ENCODE measurements at places on chromosomes 6 and 20.

DNA sequence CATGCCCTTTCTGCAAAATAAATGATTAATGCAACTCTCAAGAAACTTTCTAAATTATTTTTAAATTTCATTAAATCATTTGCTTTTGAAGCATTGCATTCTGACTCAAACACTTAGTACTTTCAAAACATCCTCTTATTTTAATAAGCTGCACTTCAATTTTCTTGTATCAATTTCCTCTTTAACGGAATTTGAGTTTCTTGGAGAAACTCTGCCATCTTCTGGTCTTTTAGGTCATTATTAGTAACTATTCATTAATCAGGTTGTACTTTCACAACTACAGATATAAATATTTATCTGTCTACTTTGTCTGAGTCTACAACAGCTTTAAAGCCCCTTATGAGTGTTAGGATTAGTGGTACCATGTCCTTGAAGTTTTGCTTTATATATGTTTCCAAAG, 30.2 kb downstream of the TMX4 start:
- no peak for DNase-seq

DNA sequence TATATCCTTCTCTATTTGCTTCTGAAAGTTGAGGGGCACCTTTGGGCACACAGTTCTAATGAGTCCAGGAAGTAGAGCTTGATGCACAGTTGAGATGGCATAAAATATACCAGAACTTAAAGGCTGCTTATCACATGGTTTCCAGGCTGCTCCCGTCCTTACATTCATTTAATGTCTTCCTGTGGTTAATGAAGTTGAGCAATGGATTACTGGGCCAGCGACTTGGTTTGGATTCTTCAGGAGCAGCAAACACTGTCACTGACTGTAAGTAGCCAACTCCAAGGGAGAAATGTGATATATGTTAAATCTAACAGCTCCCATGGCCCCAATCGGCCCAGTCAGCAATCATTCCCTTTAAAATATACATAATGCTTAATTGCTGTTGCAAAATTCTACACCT, 9.0 kb upstream of the TSHZ2 start:
- DNase-seq: no peak

DNA sequence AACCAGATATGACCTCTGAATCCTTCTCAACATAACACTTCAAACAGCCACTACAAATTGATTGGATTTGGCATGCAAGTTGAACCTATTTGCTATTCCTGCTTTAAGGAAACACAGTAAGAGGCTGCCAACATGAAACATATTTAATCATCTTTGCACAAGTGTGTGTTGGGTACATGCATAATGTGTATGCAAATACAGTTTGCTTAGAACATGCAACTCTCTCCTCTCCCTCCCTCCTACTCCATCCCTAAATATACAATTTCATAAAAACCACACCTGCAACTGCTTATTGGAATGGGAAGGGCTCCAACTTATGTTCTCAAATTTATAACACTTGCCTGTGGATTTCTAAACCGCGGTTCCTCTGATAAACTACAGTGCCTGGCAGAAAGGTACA, 71.5 kb downstream of the CD83 start:
- DNase-seq: no peak

DNA sequence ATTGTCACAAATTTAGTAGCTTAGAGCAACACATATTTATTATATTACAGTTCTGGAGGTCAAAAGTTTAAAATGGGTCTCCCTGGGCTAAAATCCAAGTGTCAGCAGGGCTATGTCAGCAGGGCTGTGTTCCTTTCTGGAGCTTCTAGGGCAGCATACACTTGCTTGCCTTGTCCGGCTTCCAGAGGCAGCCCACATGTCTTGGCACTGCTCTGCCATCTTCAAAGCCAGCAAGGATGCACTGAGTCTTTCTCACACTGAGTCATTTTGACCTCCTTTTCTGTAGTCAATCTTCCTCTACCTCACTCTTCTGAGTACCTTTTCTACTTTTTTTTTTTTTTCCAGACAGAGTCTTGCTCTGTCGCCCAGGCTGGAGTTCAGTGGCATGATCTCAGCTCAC, 39.0 kb downstream of the ADGRF4 start:
- DNase-seq: no peak

DNA sequence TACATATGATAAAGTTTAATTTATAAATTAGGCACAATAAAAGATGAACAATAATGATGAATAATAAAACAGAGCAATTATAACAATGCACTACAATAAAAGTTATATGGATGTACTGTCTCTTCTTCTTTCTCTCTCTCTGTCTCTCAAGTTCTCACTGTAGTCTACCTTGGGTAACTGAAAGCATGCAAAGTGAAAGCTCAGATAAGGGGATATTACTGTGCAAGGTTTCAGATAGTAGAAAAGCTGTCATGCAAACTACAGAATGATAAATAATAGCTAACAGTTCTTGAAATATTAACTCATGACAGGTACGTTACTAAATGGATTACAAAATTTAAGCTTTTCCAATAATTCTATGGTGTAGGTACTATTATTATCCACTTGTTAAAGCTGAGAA, 311.9 kb upstream of the PRDM1 start:
- DNase-seq: no peak

DNA sequence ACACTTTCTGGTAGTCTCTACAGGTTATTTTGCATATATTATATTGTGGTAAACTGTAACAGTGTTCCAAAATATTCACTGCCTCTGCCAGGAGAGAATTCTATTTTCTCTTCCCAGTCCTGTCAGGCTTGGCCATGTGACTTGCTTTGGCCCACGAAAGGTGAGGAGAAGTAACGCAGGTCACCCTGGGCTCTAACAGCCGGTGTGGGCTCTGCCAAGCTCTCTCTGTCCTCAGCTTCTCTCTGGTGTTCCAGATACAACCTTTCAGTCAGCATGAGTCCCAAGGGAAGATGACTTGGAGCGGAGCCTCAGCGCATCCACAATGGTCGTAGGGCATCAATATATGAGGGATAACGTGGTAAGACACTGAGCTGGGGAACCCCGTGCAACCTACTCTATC, 113.0 kb upstream of the RREB1 start:
- no peak for DNase-seq

DNA sequence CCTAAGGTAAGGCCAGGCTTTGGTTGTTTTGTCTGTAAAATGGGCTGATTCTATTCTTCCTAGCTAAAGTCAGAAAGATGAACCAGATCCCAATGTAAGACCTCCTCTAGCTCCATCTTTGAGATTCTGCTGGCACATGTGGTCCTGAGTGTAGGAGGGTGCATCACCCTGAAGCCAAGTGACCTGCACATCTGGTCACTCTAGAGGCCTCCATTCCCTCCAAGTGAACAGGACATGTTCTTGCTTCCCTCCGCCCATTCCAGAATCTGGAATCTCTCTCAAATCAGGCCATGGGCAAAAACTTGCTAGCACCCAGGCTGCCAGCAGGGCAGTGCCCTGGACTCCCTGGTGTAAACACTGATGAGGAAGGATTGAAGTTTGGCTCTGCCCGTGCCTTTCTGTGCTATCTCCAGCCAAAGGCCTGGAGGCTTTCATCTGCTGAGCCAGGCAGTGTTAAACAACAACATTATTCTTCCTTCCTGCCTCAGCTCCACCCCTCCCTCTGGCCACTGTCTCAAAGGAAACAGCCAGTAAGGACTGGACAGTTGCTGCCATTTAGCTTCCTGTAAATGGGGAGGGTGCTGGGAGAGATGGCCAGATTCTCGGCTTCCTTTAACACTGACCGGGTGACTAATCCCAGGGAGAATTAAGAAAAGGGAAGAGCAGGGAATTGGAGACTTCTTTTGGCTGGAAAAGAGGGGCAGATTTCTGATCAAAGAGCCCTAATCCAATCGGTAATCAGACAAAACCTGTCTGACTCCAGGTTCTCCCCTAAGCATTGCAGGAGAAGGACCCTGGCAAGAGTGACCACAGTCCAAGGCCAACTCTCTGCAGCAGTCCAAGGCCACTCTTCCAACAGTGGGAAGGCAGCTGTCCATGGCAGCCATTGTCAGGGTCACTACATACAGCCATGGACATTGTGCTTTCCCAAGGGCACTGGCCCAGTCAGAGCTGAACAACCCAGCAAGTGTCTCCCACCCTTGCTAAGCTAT, 19.5 kb upstream of the ADGRF1 start:
- no peak for DNase-seq

DNA sequence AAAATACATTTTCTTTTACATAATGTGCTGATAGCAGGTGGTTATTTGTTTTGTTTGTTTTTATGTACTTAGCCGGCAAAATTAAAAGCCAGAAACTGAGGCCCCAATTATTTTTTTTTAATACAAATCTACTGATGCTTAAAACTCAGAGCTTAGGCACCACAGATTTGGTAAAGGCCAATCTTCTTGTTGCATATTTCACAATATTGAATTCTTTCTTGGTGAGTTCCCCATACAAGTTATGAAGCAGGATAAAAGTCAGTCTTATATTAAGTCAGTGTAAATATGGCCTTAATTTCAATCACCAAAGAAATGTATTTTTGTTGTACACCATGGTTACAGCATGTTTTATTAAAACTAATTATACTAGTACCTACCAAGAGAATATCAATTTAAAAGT, 16.3 kb upstream of the ZDHHC14 start:
- DNase-seq: no peak

- no peak for DNase-seq
Observed at GRCh38 chr20:3510110-3510509, 39.3 kb downstream of the ATRN start.

DNA sequence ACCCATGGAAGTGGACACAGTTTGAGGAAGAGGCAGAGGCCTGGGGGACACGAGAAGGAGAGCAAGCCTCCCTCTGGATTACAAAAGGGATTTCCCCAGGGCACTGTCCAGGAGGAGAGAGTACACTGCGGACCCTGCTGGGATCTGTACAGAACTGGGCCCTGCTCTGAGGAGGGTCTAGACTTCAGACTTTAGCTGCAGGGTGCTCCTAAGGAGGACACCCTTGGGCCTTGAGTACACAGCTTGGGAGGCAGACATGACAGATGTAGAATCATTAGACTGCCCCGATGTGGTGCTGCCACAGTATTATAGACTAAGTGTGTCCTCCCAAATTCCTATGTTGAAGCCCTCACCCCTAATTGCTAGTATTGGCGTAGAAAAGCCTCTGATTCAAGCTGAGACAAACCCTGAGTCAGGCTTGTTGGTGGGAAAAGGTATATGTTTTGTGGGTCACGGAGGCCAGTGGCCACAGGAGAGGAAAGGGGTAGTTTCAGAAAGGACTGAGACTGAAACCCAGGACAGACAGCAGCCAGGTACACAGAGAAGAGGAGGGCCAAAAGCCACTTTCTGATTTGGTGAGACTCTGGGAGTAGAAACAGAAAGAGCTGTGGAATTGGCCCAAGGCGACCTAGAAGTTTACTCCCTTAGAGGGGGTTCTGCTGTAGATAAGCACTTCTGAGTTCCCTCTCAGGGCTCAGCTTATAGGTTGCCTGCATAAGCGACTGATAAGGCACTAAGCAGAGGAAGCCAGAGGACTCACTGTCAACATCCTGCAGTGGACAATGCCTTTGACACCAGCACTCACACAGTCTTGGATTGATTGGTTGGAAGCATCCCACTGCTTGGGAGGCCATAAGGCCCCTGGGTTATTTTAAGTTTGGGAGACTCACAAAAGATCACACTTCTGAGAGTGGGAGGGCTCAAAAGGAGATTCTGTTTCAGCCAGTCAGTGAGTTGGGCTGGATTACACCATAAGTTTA, 16.5 kb upstream of the SH3BGRL2 start:
- DNase-seq: no peak

- DNase-seq: no peak
Observed at GRCh38 chr6:129508477-129509145, 201.4 kb downstream of the ARHGAP18 start.

DNA sequence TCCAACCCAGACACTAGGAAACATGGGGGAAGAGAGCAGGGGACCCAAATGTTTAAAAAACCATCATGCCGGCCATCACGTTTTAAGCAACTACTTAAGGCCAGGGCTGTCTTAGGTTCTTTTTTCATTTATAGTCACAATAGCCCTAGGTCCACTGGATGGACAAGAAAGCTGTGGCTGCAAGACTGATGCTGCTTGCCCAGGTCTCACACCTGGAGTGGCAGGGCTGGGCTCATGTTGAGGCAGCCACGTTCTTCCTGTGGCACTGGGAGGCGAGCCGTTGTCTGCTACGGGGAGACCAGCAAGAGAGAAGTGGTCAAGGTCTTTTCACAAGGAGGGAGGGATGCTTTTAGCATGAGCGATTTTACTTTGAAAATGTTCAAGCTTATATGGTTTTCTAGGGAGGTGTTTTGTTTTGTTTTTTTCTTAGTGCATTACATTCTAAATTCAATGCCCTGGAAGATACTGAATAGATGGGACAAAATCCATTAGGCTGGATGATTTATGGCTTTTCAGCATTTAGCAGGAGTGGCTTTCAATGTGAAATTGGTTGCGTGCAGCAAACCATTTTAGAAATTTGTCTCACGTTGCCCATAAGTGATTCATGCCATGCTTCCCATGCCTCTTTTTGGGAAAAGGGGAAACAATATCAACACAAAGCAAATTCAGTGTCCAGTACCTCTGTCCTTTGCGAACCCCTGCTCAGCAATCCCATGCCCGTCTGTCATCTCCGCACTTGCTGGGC, 106.6 kb upstream of the SNX9 start:
- no peak for DNase-seq

- DNase-seq: no peak
Observed at GRCh38 chr6:110366256-110366655, 8.1 kb upstream of the METTL24 start.

DNA sequence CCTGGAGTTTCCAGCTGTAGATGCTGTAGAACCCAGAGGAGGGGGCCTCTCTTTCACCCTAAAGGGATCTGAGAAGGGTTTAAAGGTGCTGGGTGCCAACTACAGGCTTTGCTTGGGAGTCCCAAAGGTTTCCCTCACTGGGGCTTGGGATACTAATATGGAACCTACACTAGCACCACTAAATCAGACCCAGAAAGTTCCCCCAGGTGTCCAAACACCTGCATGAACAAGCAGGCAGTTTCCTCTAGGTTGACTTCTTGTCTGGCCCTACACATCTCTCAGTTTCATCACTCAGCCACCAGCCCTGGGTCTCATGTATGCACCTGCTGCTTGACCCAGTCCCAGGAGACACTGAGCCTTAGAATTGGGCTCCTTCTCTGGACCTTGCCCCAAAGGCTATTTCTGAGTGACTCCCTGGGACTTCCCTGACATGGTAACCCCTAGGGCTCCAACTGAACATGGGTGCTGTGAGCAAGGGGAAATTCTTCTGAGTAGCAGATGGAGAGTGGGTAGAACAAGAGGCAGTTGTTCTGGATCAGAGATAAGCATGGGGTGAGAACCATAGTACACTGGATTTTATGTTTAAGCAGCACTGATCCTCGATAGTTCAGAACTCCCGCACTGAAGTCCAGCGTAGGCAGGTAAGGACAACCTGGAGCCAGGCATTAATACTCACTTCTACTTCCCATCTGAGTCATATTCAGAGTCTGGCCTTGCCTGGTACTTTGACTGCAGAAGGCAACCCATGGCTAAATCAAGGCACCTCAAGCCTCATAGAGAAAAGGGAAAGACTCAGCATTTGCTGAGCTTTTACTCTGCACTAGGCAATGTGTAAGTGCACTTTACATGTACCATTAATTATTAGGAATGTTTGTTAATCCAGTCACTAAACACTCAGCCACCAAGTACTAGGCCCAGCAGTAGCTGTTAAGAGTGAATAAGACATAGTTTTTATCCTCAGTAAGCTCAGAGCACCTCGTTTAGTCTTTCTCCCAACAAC, 16.8 kb downstream of the BCL2L1 start:
- DNase-seq: no peak
